Fibroblast of skin of left quadriceps (primary cell): ENCODE measurements at places on chromosomes 7 and 10.

DNA sequence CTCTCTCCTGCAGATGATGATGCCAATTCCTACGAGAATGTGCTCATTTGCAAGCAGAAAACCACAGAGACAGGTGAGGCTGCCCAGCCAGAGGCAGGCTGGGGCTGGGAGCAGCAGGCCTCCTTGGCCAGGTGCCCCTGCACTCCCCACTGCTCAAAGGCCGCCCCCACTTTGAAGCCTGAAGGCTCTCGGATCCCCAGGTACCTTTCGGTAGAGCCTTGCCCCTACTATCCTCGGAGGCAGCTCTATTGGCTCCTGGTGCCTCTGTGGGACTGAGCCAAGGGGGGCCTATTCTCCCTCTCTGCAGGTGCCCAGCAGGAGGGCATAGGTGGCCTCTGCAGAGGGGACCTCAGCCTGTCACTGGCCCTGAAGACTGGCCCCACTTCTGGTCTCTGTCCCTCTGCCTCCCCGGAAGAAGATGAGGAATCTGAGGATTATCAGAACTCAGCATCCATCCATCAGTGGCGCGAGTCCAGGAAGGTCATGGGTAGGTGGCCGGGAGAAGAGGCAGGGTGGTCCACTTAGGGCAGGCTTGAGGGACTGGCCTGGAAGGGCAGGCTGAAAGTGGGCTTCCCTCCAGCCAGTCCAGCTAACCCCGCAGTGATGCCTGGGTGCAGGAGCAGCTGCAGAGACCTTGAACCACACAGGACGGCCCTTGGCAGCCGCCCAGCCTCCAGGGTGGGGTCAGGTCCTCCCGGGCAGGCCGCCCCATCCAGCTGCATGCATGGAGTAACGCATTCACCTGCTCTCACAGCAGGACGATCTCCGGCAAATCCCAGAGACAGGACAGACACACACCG is 14.1 kb downstream of the LAT2 start:
- no peak for DNase-seq

DNA sequence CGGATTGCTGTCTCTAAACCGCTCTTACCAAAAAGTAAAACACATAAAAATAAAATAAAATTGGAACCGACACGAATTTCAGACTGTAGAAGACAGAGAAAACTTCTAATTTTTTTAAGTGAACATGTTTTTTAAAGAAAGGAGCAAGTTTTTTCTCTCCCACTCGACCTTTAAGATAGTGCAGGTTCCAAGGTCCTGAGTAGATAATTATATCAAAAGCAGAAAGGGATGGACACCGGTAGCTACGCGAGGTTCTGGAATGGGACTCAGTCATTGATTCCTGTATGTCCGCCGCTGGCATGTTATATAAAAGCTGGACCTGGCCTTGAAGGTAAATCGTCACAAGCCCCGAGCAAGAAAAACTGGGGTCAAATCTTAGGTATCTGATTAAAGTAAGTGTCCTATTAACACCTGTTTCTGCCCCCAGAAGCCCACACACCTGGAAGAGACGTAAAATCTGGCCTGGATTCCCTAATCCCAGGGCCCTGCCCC is 462 bp upstream of the CISD1 start:
- no peak for DNase-seq

DNA sequence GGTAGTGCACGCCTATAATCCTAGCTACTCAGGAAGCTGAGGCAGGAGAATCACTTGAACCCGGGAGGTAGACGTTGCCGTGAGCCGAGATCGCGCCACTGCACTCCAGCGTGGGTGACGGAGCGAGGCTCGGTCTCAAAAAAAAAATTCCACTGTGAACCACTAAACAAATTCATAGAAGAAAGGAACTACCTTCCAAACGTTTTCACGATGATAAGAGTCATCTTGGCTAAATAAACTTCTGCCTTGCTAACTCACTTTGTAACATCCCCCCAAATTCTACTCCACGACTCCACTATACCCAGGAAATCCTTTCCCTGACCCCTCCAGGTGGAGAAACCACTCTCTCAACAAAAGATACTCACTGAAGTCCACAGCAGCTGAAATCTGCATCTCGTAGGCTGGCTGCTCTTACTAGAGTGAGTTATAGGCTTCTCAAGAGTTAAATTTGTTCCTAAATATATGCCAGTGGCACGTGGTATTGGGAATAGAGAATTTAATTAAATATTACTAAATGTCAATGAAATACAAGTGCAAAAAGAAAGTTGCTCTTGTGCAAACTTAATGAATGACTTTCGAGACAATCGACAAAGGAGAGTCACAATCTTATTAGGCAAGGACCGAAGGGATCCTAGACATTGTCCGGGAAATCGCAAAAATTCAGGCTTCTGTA is 1.6 kb upstream of the GTF2I start:
- no peak for DNase-seq

DNA sequence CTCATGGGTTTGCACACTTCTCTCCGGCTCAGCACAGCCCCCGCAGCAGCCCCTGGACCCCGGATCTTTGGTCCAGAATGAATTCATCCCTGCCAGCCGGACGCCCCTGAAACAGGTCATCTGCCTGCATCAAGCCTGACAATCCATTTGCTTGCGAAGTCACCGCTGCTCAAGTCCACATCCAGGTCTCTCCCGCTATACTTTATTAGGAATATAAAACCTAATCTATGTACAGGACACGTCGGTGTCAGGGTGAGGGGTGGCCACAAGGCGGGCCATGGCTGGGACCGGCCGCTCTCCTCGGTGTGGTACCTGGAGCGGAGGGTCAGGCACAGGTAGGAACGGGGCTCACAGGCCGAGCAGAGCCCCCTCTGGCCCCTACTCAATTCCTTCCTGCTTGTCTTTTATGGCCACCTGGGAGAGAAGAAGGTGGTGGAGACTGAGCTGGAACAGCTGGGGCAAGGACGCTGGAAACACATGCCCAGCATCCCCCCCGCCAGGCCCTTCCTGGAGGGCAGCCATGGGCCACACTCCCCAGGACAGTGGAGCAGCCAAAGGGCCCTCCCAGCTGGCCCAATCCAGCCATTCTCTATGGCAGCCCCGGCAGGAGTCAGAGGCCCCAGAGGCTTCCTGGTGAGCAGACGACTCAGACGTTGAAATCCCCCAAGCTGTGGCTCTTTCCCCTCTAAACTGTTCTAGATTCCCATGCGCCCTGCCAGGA is 5.3 kb downstream of the POLR2J start:
- no peak for DNase-seq
